ENCODE measurements at places on chromosomes 7 and 10.

DNA sequence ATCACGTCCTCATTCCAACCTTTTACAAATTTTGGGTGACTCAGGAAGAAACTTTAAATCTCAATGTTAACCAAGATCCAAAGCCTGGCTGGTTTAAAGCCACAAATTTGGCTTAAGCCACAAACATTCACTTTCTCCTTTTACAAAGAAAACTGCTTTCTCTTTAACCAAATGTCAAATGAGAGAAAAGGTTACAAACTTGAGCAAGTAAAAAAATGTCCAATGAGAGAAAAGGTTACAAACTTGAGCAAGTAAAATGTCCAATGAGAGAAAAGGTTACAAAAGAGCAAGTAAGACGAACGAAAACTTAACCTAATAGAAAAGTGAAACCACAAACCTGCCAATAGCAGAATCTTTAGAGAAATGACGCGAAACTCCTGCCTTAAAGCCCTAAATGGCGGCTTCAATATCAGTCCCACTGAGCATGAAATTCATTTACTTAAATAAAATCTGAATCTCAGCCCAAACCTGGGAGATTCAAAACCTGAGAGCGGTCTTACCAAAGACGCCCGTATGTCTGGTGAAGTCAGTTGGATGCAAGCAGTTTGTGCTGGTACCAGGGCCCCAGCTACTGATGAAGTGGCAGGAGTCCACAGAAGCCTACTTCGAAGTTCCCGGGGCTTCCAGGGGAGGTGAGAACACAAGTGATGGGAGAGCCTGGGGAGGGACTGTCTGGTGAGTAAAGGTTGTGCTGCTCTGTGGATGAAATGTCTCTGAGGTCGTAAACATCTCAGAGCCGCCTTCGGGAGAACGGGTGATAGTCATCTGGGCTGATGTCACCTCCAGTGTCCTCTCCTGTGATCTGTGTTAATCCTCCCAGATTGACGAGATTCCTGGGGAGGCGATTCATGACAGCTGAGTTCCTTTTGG, 74.6 kb downstream of the PAXIP1 start:
- no peak for DNase-seq

DNA sequence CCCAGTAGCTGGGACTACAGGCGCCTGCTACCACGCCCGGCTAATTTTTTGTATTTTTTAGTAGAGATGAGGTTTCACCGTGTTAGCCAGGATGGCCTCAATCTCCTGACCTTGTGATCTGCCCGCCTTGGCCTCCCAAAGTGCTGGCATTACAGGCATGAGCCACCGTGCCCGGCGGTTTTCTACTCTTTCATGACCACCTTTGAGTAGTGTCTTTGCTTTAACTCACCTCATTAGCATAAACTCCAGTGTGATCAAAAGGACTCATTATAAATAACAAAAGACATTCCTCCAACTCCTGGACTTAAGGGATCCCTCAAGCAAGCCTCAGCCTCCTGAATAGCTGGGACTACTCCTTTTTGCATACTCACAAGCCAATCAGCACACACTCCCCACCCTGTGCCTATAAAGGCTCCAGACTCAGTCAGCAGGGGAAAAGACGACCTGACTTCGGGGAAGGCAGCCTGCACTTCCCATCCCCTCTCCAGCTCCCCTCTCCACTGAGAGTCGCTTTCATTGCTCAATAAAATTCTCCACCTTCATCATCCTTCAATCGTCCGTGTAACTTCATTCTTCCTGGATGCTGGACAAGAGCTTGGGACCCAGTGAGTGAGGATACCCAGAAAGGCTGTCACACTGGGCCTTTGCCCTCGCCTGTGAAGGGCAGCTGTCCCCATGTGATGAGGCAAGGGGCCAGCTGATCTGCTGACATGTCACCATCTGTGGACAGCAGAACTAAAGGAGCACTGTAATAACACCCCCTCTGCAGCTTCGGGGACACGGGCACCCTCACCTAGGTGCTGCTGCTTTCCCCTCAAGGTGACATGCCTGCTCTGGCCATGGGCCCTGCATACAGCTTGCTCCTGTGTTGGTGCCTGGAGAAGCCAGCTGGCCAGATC, 35.0 kb upstream of the EIF4H start:
- DNase-seq, result no peak

GRCh38 chr7:85191383-85191782, 4.5 kb upstream of the SEMA3D start:
- no peak for DNase-seq

DNA sequence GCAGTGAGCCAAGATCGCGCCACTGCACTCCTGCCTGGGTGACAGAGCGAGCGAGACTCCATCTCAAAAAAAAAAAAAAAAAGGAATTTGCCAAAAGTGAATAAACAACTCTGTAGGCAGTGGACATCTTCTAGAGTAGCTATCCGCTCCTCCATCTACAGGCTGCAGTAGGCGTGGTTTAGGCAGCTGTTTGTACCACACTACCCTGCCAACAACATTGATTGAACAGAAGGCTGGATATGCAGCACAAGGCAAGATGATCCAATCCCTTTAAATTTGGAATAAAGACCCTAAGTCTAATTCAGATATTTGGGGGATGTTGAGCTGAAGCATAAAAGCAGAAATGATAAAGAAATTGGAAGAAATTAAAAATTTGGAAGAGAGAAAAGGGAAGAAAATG, 141.6 kb downstream of the TES start:
- DNase-seq, result no peak

GRCh38 chr10:30000802-30001571, 58.4 kb downstream of the JCAD start:
- DNase-seq, result no peak

- no peak for DNase-seq
Observed at GRCh38 chr10:78726171-78726570, 342.6 kb upstream of the ZMIZ1 start.

GRCh38 chr10:51366044-51366443, 291.8 kb downstream of the PRKG1 start:
- no peak for DNase-seq

- no peak for DNase-seq
Observed at GRCh38 chr7:69367780-69368179, 230.5 kb upstream of the AUTS2 start.
